ENCODE measurements at places on chromosomes 2 and 18. TPM values are rescaled to one million over a fixed set of nuclear protein-coding genes. Genes with fewer than 3 reads are reported as not detected.
A peak's percentile ranks its signal among the peaks of the same experiment; 100 is the strongest.

KLHL41 gene
- 1.4 TPM for total RNA-seq

UGGT1 gene
- 47.0 TPM for total RNA-seq

FHOD3 gene
- 7.4 TPM for total RNA-seq

HMSD gene
- total RNA-seq: 0.17 TPM

IKZF2 gene
- 51.4 TPM for total RNA-seq

RGPD8 gene
- total RNA-seq: 10.2 TPM

SERPINB4 gene
- total RNA-seq: 0.34 TPM

SERPINB3 gene
- not detected for total RNA-seq

DNA sequence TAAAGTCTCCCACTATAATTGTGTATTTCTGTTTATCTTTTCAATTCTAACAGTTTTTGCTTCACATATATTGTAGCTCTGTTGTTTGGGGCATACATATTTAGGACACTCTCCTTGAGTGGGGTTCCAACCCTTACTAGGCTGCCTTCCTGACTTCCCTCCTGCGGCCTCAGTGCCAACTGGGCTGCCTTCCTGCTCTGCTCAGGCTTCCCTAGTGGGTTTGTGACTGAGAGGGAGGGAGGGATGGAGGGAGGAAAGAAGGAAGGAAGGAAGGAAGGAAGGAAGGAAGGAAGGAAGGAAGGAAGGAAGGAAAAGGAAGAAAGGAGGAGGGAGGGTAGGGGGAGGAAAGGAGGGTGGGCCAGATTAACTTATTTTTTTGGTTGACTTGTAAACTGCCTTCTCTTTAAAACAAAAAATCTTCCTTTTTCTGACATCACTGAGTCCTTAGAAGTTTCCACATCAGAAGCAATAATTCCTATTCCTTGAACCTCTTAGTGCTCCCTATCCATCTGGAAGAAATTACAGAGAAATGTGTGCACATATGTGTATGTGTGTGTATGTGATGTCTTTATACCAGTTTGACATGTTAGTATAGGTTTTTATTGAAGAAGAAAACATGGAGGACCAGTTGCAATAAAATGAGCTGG is 145.4 kb upstream of the PGAP1 start:
- no peak for DNase-seq

GRCh38 chr2:128402911-128403670 is 84.4 kb upstream of the HS6ST1 start:
- DNase-seq: no peak

GRCh38 chr2:85684380-85684779 is 9.8 kb upstream of the GNLY start:
- DNase-seq: no peak

- DNase-seq: peak; percentile 79
Observed at GRCh38 chr2:43073401-43073825, 153.0 kb downstream of the ZFP36L2 start.

- no peak for DNase-seq
Observed at GRCh38 chr2:185859506-185859905, 120.9 kb downstream of the FSIP2 start.

DNA sequence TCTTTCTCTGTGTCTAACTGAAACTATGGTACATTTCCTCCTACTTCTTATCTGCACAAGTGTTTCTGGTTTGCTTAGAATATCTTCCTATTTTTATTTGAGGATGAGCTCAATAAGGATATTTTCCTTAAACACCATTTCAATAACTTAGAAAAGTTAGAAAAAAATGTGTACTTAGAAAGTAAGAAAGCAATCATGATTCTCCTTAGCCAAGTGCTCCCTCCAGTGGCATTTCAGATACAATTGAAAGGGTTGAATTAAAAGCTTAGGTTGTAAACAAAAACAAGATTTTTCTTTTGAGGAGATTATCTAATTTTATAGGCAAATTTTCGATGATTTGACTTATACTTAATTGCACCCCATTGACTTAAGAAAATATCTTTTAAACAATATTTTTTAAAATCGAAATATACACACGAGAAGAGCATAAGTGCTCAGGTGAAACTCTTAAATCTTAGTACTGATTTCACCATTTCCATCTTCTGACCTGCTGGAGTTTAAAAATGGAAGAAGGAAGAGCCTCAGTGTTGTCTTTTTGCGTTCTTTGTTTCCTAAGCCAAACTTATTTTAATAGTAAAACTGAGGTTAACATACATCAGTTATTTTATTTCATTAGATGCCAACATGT is 26.9 kb downstream of the C18orf63 start:
- peak; percentile 22 for DNase-seq

All from lung (tissue), 17 donors.